KBM-7 (cell line): ENCODE measurements at places on chromosomes 3 and 15.

DNA sequence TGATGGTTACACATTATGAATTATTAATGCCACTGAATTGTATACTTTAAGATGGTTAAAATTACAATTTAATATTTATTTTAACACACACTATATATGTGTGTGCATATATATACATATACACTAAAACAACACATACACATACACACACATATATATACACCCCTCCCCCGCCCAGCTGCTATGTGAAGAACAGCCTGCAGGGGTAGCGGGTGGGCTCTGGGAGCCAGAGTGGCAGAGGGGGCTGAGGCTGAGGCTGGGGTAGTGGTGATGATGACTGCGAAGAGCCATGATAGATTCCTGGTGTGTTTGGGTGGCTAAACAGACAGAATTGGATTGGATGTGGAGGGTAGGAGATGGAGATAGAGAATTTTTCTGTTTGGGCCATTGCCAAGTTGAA lies 39.4 kb upstream of the APEH start:
- no peak for DNase-seq

- no peak for DNase-seq
Measured at GRCh38 chr3:62803276-62803675, 71.9 kb downstream of the CADPS start.

GRCh38 chr3:36250191-36250590 lies 130.1 kb upstream of the STAC start:
- no peak for DNase-seq

DNA sequence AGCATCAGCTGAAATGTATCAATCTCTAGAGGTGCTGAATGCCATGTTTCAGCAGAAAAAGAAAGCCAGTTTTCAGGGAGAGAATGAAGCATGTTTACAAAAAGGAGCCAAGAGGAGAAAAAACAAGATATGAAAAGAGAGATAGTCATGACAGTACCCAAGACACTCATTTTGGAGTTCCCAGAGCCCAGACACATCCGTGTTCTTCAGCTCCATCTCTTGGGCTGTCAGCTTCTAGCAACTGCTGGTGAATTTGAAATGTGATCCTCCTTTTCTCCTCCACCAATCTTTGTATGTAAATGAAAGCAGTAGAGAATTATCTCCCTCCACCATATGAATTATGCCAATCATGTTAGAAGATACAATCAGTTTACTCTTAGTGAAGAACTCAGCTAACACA lies 93.0 kb upstream of the SLC25A36 start:
- DNase-seq, result no peak

GRCh38 chr3:38583688-38584087 lies 65.8 kb downstream of the SCN5A start:
- DNase-seq, result no peak

DNA sequence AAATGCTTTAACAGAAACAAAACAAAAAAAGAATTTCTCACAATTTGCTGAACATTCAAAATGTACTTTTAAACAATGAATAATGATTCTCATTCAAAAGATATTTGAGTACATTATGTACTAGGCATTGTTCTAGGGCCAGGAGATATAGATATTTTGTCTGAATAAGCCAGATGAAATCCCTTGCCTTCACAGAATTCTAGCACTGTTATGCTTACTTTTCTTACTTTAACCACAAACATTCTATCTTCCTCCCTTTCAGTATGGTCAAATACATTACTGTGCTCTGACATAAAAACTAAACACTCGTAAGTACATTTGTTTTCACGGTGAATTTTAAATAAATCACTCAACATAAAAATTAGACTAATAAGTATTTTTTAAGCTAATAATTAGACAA lies 116.7 kb downstream of the ADAM10 start:
- DNase-seq, result no peak

GRCh38 chr3:103389356-103389755 lies 954.5 kb downstream of the ZPLD1 start:
- DNase-seq, result no peak

- no peak for DNase-seq
Measured at GRCh38 chr3:16334909-16335308, 69.9 kb downstream of the OXNAD1 start.

- no peak for DNase-seq
Measured at GRCh38 chr3:62602987-62603386, 229.6 kb upstream of the FEZF2 start.
